SK-N-DZ (cell line): ENCODE measurements at places on chromosomes 16 and 17.

DNA sequence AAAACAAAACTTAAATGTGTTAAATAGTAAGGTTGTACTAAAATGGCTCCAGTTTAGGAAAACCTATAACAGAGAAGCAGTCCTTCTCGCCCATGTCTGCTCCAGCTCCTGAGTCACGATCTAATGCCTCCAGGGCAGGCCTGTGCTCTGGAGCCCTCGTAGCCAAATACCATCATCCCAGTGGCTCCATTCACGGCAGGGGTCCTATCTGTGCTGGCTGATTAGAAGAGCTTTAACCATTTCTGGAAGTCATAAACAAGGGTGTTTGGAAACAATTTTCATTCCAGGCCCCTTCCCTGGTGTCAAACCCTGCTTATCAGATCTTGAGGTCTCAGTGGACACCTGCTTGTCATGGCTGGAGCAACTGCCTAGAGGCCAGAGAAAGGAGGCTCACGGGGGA lies 336.9 kb downstream of the SOX9 start:
- DNase-seq = peak; percentile 73

GRCh38 chr17:51200846-51201245 lies 34.6 kb downstream of the NME2 start:
- no peak for DNase-seq

- no peak for DNase-seq
Observed at GRCh38 chr16:48611329-48612137, 1.6 kb upstream of the N4BP1 start.

DNA sequence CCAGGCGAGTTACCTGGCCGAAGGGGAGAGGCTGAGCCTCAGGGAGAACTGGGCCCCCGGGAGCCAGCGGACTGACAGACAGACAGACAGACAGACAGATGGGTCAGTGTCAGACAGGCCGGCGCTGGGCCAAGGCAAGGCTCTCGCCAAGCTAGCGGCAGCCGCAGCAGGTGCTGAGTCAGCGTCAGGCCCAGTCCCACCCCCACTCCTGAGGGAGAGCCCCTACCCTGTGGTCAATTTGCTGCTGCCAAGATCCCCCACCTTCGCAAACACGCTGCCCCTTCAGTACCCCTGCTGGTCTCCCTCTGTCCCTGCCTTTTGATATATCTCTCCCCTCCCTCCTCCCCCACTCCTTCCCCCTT lies 1.5 kb downstream of the FGF11 start:
- peak; percentile 49 for DNase-seq

- no peak for DNase-seq
Observed at GRCh38 chr17:9880582-9880999, 24.5 kb downstream of the RCVRN start.

GRCh38 chr17:41665566-41666236 lies 23.0 kb upstream of the EIF1 start:
- peak; percentile 80 for DNase-seq

GRCh38 chr16:69741951-69742904 lies 12.5 kb downstream of the NOB1 start:
- DNase-seq = no peak

DNA sequence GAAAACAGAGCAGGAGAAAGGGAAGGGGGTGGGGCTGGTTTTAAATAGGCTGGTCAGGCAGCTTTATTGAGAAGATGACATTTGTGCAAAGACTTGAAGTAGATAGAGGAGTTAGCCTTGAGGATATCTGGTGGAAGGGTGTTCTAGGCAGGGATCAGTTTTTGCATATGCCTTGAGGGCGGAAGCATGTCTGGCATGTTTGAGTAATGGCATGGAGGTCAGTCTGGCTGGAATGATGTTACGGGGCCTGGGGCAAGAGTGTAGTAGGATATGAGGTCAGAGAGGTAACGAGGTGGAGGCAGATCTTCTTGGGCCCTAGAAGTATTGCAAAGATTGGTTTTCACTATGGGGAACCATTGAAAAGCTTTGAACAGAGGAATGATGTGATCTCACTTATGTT lies 4.8 kb downstream of the RABEP1 start:
- DNase-seq = no peak

GRCh38 chr17:47693731-47694580 lies at the start of gene TBKBP1:
TBKBP1 (plus strand) TSS chr17:47694161; CDS start chr17:47696113, 1,952 bp downstream.
- DNase-seq = peak; percentile 92

DNA sequence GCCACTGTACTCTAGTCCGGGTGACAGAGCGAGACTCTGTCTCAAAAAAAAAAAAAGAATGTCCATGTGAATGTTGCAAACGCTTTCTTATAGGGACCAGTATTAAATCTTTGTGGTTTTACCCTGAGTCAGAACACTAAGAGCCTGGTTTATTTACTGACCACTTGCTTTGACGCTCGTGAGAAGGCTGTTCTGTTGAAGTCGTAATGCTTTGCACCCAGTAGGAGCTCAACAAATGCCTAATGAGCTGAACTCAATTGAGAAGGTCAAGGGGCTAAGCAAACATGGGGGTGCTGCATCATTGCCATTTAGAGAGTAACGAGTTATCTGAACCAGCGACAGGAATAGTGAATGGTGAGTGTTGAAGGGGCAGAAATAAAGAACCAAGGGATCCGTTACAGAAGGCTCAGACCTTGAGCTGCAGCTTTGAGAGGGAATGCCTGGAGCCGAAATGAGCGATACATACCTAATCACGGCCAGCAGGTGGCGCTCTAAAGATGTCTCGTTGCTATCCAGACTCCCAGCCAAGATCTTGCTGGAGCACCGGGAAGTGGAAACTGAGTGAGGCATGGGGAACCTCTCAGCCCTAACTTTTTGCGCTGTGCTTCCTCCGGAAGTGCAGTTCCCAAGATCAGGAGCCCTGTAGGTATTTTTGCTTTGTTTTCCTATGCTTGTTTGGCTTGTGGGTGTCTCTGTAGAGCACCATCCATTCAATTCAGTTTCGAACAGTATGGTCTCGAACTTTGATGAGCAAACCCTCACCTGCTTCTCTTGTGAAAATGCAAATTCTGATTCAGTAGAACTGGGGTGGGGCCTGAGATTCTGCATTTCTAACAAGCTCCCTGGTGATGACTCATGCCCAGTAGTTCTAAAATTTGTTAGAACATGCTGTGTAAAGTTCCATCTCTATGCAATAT lies 12.6 kb upstream of the RNF222 start:
- DNase-seq = peak; percentile 84

DNA sequence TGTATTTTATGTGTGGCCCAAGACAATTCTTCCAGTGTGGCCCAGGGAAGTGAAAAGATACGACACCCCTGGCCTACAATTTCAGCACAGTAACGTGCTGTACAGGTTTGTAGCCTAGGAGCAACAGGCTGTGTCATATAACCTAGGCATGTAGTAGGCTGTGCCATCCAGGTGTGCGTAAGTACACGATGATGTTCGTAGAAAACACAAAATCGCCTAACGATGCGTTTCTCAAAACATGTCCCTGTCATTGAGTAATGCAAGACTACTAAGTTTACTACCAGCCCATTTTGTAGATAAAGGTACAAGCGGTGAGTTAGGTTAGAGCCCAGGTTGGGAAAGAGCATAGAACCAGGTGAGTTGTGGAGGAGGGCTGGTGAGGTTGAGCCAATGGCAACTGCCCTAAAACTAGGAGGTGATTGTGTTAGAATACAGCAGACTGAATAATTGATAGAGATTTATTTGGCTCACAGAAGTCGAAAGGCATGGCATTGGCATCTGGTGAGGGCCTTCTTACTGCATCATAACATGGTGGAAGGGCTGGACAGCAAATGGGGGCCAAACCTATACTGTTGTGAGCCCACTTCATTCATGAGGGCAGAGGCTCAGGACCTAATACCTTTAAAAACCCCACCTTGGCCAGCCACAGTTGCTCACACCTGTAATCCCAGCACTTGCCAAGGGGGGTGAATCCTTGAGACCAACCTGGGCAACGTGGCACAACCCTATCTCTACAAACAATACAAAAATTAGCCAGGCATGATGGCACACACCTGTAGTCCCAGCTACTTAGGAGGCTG lies 4.2 kb downstream of the EIF1 start:
- no peak for DNase-seq

DNA sequence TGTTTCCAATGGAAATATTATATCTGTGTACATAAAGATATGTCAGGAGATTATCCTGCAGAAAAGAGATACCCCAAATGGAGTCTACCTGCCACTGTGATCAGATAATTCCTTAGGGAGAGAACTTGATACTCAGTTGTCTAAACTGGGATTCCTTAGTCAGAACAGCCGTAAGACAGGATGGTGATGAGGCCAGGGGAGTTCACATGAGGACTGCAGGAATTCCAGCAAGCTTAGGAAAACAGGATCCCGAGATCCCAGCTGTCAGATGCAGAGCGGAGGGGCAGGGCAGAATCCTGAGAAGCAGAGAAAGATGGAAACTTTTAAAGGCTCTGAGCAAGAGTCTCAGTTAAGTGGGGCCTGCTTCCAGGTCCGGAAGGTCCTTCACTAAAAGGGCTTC lies 4.7 kb downstream of the KRABD2 start:
- no peak for DNase-seq

- DNase-seq = peak; percentile 69
Observed at GRCh38 chr17:32461853-32462617, 17.7 kb downstream of the PSMD11 start.

DNA sequence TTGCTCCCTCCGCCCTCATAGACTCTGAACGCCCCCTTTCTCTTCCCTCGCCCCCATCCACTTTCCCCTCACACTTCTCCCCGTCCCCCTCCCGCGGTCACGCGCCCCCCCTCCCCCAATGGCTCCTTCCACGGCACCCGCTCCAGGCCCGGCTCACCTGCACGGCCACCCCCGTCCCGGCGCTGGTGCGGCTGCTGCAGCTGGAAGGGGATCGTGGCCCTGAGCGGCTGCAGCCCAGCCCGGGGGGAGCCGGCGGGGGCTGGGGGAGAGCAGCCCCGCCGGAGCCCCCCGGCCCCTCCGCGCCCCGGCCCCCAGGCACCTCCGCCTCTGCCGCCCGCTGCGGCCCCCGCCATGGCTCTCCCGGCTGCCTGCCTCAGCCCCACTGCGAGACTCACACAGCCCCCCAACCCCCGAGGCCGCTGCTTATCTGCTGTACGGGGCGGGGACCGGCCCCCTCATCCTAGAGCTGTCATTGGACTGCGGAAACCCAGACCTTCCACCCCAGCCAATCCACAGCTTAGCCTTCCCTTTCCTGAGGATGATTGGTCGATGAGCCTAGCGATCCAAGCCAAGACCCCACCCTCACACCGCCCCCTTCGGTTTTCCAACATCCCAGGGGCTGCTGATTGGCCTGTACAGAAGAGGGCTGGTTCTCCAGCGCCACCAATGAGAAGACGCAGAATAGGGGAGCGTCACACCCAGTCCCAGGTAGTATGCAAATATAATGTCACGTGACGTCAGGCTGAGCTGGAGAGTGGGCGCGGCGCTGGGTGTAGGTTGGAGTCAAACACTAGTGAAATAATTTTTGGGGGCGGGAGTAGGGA lies at the start of gene FAM117A:
Gene FAM117A (minus strand): TSS at position 397 of the 824 bp plus-strand sequence. CDS start 44 bp downstream, at position 353.
- peak; percentile 100 for DNase-seq

DNA sequence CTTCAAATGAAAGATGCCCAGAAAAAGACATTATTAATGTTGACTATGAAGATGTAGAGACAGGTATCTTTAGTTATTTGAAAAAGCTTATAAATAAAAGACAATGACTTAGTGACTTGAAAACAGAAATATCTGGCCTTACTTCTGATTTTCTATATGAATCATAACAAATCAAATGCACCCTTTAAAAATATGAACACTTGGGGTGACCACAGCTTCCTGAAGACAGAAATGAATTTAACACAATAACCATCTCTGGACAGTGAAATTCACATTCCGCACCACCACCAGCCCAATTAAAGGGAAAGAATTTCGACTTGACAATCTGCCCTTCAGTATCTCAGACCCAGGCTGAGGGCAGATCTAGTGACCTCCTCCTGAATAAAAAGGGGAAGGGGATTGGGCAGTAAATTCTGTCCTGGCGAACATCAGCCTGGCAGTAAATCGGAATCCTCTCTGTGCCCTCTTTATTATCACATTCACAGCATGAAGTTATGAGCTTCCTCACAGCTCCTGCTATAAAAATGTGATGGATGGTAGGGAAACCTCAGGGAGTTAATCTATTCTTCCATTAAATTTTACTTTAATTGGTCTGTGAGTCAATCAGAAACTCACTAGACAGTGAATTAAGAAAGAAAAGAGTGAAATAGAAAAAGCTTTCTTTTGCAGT lies 131.5 kb downstream of the SNX11 start:
- no peak for DNase-seq

GRCh38 chr16:88195269-88195705 lies 187.5 kb upstream of the ZNF469 start:
- no peak for DNase-seq
